ENCODE measurements at places on chromosomes 2 and 18.
A peak's percentile ranks its signal among the peaks of the same experiment; 100 is the strongest.

GRCh38 chr2:128838244-128838643 is 519.6 kb upstream of the HS6ST1 start:
- no peak for DNase-seq

DNA sequence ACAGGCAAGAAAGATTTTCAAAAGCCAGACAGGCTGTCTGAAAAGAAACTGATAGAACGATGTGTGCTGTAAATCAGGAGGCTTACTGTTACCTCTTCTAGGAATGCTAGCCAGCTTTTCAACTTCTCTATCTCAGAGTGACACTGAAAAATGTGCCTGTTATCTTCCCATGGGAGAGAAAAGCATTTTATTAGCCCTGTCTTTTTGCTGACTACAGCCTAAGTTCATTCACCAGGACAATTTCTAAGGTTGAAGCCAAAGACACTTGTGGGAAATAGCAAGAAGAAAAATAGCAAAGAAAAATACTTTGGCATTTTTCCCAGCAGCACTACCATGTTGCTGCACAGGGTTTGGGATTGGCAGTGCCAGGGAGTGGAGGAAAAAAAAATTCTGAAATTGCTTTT is 34.0 kb downstream of the ABCB11 start:
- no peak for DNase-seq

DNA sequence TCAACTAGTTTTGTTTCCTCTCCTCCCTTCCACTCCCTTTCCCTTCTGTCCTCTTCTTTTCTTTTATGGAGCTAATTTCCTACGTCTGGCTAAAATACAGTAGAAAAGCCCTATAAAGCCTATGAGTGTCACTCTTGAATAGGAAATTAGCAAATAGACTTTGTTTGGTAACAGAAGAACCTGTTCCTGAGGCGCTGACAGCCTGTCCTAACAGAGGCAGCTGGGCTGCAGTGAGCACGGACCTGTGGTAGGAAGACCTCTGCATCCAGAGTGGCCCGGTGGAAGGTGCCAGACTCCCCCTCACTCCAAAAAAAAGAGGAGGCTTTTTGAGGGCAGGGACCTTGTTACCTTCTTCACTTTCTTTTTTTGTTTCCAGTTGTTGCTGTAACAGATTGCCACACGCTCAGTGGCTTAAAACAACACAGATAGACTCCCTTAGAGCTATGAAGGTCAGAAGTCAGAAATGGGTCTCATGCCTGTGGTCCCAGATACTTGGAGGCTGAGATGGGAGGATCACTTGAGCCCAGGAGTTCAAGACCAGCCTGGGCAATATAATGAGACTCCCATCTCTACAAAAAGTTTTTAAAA is 81.2 kb upstream of the TXNDC2 start:
- no peak for DNase-seq

DNA sequence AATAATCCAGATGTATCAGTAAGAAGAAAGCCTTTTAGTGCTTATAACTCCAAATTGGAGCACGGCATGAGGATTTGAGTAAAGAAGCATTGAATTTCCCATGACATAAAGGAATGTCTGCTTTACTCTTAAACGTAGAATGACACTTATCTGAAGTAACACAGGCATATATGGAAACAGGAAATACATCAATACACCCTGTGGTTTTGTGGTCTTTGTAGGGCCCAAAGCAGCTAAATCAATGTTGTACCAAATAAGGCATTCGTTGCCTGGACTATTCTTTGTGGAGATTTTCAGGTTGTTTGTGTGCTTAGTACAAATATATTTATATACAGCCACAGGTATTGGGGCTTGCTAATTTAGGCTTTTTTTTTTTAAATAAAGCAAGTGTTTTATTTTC is 660.5 kb downstream of the LRRTM4 start:
- no peak for DNase-seq

DNA sequence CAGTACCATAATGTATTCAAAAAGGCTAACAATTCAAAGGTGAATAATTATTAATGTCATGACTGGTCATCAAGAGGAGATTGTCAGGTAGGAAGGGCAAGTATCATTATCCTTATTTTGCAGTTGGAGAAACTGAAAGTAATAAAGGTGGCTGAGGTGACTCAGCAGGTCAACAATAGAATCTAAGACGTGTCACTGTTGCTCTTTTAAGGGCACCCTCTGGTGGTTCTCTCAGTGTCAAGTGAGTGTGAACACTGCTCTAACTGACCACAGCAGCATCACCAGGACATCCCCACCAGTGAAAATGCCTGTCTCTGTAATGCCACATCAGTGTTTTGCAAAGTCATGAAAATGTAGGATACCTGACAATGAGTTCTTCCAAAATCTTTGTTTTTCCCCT is 69.7 kb downstream of the DCC start:
- DNase-seq = no peak

GRCh38 chr2:27807476-27807875 is 36.0 kb downstream of the MRPL33 start:
- no peak for DNase-seq

DNA sequence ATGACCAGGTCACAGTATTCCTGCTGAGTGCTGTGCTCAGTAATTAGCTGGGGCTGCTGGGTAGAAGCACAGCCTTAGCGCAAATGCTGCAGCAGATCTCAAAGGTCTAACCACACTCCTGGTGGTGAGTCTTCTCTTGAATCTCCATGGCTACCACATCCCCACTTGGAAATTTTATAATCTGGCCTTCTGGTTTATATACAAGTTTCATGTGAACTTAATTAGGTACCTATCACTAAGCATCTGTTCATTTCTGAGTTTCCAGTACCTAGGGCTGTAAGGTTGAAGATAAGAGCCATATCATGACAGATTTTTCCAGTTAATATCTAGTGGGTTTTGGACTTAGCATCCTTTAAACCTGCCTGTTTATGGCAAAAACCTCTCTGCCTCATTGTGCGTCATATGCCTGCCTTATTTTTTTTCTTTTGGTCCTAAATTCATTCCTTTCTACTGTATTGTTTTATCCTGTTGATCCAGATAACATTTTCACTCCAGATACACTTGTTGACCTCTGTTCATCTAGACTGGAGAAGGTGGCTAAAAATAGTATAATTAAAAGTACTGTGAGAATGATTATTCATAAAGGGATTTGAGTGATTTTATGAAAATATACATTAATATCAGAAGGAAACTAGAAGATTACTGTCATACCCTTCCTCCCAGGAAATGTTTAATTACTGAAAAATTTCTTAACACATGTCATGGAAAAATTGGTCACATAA is 168.4 kb upstream of the THUMPD2 start:
- DNase-seq = no peak

DNA sequence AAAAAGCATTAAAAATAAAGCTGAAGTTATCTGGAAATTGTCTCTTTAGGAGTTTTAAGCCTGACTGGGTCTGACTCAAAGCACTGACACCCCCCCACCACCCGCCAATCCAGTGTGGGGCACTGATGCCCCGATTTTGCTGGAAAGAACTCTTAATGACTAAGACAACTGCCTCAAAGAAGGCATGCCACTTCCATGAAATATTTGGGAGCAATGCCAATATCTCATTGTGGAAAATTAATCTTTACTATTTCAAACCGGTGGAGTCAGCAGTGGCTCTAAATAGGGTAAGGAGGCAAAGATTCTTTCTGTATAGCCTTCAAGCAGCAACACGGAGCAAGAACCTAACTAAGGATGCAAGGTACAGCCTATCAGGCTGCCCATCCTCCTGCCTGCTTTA is 4.5 kb downstream of the FKBP7 start:
- no peak for DNase-seq

GRCh38 chr2:30362468-30363081 is 84.5 kb upstream of the LCLAT1 start:
- DNase-seq = no peak

- no peak for DNase-seq
Measured at GRCh38 chr18:79603321-79604204, 76.0 kb upstream of the CTDP1 start.

GRCh38 chr2:2938481-2938880 is 439.1 kb downstream of the EIPR1 start:
- DNase-seq = no peak

GRCh38 chr2:142422041-142422440 is 291.2 kb upstream of the LRP1B start:
- DNase-seq = no peak

- DNase-seq = no peak
Measured at GRCh38 chr18:50038448-50038847, 156.5 kb downstream of the MYO5B start.

DNA sequence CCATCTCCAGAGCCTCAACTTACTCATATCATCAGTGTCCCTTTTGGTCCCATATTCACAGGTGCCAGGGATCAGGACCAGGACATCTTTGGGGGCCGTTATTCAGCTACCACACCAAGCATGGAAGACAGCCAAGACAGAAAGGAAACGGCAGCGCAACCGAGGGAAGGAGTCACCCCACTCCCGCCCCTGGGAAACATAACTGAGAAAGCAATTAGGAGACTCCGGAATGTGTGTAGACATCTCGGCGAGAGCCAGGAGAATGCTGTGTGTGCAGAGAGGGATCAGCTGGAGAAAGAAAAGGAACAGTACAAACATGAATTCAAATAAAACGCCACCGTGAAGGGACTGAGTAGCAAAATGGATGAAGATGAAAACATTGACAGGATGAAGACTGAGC is 13.4 kb upstream of the BOK start:
- no peak for DNase-seq

GRCh38 chr2:230435431-230435830 is 19.4 kb downstream of the SP100 start:
- DNase-seq = no peak

- DNase-seq = peak; percentile 15
Measured at GRCh38 chr2:179273461-179273962, 8.9 kb upstream of the SESTD1 start.

- no peak for DNase-seq
Measured at GRCh38 chr2:1620081-1620480, 124.2 kb downstream of the PXDN start.

- no peak for DNase-seq
Measured at GRCh38 chr2:12651641-12652040, 65.1 kb upstream of the TRIB2 start.

DNA sequence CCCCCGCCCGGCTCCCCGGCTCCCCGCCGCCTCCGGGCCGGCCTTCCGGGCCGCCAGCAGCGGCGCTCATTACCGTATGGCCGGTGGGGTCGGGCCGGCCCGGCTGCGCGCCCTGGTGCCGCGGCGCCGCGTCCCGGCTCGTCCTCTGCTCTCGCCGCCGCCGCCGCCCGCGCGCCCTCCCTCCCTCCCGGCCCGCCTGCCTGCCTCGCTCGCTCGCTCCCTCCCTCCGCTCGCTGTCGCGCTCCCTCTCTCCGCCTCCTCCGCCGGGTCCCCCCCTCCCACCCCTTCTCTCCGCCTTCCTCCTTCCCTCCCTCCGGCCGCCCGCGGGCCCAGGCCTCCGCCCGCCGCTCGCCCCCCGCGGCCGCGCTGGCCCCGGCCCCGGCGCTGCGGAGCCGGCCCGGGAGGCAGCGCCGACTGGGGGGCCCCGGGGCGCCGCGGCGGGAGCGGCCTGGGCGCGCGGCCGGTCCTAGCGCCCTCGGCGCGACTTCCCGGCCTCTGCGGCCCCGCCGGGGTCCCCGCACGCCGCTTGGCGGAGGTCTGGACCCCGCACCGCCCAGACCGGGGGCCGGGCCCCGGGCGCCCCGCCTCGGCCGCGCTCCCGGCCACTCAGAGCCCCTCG is at the start of gene DNMT3A:
Gene DNMT3A, minus strand, starts transcription at position 173 of the 619 bp plus-strand sequence. CDS start 27,941 bp downstream, outside the sequence.
- DNase-seq = no peak

- no peak for DNase-seq
Measured at GRCh38 chr2:47232738-47233415, 77.8 kb upstream of the STPG4 start.

DNA sequence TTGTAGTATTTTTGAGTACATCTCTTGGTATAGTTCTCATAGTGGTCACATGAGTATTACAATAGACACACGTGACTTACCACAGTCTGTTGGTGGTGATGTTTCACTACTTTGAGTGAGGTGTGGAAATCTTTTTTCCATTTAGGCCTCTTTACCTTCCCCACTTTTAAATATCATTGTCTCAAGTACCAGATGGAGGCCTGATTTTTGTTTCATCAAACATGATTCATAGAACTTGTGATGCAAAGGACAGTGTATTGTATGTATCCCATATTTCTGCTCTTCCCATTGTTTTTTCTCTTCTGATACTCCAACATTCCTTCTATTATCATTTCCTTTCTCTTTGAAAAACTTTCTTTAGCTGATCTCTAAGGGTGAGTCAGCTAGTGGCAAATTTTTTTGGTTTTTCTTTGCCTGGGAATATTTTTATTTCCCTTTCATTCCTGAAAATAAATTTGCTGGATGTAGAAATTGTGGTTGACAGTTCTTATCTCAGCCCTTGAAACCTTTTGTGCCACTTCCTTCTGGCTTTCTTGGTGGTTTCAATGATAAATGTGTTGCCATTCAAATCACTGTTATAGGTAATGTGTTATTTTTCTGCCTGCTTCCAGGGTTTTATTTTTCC is 32.8 kb downstream of the RFX8 start:
- no peak for DNase-seq

- no peak for DNase-seq
Measured at GRCh38 chr18:51164342-51164741, 33.1 kb downstream of the MEX3C start.

DNA sequence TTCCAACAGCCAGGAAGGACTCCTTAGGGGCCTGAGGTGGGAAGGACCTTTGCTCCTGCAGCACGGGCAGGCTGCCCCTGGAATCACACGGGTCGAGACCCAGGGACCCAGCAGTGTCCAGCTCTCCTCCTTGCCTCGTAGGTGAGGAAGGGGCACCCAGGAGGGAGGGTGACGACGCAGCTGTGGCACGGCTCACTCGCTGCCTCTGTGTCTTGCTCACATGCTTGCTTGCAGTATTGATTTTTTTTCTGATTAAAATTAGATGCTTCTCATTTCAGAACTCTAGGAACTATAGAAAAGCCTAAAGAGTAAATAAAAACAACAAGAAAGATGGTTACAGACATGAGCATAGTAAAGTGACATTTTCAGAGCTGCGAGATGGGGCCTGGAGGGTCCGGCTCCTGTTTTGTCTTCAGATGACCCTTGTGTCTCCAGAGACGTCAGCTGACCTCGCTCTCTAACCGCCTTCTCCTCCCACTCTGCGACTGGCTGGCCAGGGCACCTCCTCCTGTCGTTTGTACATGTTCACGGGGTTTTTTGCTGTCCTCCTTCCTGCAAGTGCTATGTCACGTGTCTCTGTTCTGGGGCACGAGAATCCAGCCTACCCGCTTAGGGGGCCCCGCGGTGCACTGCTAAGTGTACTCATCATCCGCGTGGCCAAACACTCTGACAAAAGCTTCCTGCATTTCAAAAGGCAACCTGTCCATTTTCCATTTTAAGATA is 65.7 kb upstream of the ZNF236 start:
- no peak for DNase-seq

- no peak for DNase-seq
Measured at GRCh38 chr2:154911729-154912128, 213.2 kb downstream of the KCNJ3 start.

DNA sequence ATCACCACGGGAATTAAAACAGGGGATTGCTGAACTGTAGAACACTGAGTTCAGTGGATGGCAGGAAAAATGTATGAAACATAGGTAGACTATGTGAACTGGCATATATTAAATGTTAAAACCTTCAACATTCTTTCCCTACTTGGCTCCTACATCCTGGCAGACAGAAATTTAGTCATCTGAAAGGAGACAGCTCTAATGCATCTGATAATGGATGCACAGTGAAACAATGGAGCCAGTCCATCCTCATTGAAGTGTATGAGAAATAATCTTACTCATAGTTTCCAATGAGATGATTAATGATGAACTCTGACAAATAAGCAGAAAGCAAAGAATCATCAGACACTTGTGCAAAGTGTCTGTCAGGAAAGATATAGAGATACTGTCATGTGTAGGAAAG is 1629.7 kb upstream of the TMEFF2 start:
- DNase-seq = no peak

- no peak for DNase-seq
Measured at GRCh38 chr2:60519231-60519863, 34.1 kb downstream of the BCL11A start.

GRCh38 chr2:174588463-174588862 is 9.1 kb downstream of the WIPF1 start:
- no peak for DNase-seq
